ENCODE measurements at places on chromosomes 11 and 22. TPM values are rescaled to one million over a fixed set of nuclear protein-coding genes. Genes with fewer than 3 reads are reported as not detected.

- DNase-seq, result no peak
Observed at GRCh38 chr11:24623121-24623520, 126.3 kb downstream of the LUZP2 start.

DNA sequence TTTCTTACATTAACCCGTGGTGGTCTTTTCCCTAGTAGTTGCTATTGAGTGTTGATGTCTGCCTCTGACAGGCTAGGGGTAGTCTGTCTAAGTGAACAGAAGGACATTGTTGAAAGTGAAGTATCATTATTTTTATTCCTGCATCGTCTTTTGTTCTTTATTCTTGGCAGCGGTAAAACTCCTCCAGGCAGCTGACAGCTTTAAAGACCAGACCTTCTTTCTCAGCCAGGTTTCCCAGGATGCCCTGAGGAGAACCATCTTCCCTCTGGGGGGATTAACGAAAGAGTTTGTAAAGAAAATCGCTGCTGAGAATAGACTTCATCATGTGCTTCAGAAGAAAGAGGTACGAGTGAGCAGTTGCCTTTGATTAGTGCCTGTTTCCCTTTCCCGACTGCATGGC is 14.6 kb downstream of the TRMU start:
- no peak for DNase-seq

- no peak for DNase-seq
Observed at GRCh38 chr11:121478895-121479697, 26.3 kb upstream of the SORL1-AS1 start.

- no peak for DNase-seq
Observed at GRCh38 chr11:70134490-70134889, 56.4 kb downstream of the ANO1 start.

DNA sequence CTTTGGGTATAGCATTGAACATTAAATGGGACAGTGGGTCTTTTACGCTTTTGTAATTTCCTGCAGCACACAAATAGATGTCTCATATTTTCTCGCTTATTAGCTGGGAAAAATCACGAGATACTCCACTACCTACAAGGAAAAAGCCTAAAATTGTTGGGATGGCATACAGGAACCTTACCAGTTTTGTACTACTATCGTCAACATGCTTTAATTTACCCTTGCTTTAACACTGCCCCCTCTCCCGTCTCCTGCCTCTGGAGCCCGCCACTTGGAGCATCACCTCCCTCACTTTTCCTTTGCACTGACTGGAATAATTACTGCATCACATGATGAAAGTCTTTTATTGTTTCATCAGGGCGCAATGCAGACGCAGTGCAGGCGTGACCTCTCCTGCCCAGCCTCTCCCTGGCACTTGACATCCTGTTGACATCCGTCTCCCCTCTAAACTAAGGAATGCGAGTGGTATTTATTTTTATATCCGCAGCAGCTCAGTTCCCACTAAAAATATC is 1.0 kb upstream of the FNBP4 start:
- DNase-seq, result peak; percentile 58

DNA sequence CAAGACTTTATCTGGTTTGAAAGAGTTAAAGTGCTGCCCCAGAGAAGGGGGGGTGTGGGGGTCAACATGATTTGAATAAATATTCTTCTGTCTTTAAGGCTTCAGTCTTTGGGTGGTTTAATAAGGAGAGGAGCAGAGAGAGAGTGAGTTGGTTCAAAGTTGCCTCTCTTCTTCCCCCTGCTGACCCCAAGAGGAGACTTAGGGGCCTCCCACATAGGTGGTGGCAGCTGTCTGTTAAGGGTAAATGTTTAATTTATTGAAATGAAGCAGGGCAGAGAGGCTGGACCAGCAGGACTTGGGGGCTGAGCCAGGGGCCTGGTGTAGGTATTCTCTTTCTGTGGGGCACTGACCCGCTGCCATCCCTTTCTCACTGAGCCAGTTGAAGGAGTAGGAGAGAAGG is 5.5 kb downstream of the POU2F3 start:
- no peak for DNase-seq

DNA sequence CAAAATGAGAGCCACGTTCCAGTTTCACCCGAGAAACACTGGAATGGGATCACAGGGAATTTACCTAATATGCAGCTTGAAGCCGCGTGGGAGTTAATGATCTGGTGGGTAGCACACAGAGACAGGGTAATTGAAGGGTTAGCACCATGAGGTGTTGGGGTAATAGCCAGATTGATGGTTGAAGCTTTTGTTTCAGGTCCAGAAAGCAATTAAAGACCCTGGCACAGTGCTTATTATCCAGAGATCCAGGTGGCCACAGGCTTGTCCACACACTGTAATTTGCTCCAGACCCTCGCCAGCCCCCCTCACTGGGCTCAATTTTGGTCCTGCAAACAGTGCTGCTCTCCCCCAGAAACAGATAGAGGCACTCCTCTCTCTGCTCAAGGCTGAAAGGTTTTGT is 282.5 kb upstream of the ISX start:
- no peak for DNase-seq

DNA sequence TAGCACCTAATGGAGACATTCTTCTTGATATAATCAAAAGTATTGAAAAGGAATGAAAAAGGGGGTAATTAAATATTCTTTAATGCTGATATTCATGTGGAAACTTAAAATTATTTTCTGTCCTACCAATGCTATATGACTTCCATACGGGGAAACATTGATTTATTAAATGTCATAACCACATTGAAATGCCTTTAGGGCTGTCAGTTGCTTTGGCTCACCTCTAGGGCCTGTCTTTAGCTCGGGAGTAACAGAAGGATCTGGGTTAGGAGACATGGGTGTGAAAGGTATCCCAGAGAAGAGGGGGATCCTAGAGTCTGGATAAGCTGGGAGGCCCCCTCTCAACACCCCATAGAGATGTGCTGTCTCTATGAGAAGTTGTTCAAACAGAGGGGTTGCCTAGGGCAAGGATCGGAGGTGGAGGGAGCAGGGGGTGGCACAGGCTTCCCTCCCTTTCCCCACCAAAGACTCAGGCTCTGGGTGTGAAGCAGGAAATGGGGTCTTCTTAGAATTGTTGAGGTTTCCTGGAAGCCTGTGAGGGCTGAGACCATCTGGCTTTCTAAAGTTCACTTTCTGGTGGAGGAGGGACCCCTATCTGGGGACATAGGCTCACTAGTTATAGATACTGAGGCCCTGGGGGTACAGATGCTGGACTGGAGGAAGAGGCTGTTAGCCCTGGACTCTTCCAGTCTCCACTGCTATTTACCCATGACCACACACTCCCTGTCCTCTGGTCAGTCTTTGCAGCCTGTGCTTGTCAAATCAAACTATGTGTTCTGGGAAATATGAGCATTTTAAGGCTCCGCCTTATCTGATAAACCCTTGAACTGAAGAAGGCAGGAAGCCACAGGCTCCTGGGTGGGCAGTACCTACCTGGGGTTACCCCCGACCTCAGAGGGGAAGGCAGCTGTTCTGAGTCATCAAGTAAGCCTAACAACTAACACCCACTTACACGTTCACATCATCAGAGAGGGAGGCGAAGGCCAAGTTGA is 55.8 kb upstream of the RRAS2 start:
- peak; percentile 93 for DNase-seq

GRCh38 chr11:69320756-69321741 is 27.1 kb downstream of the MYEOV start:
- no peak for DNase-seq

GRCh38 chr11:61777234-61778090 is 14.9 kb downstream of the TMEM258 start:
- DNase-seq, result peak; percentile 49

GRCh38 chr11:101915791-101916291 is 481 bp downstream of the ANGPTL5 start:
- no peak for DNase-seq

DNA sequence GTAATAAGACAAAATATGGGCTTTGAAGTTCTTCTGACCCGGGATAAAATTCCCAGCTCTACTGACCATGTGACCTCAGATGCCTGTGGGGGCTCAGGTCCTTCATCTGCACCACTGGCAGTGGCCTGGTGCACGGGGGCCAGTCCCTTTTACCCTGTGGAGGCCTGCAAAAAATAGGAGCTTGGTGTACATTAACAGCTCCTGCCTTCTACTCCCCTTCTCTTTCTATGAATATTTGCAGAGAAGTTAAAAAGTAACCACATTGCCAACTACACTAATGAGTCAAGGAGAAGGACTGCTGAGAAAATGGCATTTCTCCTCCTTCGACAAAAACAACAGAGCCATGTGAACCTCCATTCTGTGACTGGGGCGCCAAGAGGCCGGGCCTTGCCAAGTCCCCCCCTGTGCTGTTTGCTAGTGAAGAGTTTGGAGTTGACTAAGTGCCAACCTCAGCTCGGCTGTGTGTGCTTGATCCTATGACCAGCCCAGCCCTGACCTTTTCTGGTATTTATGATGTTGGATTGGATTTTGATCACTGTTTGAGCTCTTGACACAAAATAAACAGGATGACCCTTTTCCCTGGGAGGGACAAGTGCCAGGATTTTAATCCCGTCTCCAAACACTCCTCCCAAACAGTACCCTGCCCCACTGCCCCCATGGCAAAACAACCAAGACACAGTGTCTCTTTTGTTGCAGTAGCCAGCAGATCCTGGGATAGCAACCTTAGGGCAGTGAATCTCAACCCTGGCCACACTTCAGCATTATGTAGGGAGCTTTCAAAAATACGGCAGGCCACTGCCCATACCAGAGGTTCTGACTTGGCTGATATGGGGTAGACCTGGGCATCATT is 380.1 kb downstream of the LARGE1 start:
- no peak for DNase-seq

GRCh38 chr11:133945087-133945974 is 11.4 kb downstream of the IGSF9B start:
- DNase-seq, result peak; percentile 89

DNA sequence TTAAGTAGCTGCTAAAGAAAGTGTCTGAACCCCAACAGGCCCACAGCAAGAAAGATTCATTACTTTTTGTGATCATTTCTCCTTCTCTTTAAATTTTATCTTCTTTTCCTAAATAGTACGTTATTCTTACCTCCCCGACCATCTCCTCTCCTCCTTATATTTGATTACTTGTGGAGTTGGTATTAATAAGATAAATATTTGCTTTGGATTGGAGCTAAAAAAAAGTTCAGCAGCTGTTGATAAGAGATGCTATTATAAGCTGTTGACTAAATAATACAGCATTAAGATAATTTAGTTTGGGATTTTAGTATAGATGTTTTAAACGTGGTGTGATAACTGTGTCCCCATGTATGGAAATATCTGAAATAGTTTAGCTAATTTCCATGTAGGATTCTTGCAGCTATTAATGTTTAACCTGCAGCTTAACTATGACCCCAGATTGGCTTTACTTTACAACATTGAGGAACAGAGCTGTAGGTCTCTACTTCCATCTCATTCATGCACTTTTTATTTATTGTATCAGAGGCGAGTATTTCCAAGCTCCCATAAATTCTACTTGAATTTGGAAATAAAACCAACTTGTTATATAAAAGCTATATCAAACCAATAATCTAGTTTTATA is 37.8 kb downstream of the ZNF143 start:
- no peak for DNase-seq

GRCh38 chr22:25494774-25495173 is 69.7 kb upstream of the GRK3 start:
- DNase-seq, result no peak

- DNase-seq, result no peak
Observed at GRCh38 chr22:20024650-20025397, 3.9 kb downstream of the TANGO2 start.

GRCh38 chr22:42419243-42419881 is 12.8 kb downstream of the NFAM1 start:
- DNase-seq, result no peak

DNA sequence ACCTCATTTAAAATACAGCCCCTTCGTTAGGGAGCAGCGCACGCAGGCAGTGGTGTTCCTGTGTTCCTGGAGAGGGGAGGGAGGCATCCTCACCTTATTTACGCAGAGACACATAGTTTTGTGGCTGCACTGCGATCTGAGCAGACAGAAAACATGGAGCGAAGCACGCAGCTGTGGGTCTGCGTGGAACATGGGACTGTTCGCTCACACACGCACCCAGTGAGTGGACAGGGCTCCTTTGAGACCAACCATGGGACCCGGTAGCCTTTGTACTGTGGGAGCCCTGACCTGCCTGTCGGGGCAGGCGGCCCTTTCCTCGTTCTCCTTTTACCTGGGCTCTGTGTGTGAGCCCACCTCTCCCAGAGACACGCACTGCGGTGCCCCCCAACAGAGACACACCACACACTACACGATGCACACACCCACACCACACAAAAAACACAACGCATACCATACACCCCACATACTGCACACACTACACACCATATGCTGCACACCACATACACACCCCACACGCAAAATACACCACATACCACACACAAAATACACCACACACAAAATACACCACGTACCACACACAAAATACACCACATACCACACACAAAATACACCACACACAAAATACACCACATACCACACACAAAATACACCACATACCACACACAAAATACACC is 1245.7 kb downstream of the BRD1 start:
- no peak for DNase-seq

DNA sequence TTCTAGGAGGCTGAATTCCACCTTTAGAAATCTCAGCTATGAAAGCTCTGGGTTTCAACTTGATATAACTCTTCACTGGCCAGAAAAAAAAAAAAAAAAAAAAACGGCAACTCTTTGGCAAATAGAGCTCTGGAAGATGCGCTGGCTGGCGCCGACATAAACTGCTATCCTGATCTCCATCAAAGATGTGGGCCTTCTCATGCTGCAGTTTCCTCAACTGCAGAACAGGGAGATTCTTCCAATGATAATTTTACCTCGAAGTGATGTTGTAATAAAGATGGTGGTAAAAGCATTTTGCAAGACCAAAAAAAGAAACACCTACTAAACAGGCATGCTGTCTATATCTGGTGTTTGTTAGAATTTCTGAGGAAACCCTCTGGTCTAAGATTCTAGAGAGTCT is 20.3 kb downstream of the FLI1 start:
- no peak for DNase-seq

- DNase-seq, result no peak
Observed at GRCh38 chr22:42758931-42759629, 38.4 kb upstream of the A4GALT start.

OTOG gene
- total RNA-seq, result not detected

GRAP2 gene
- 25.5 TPM for total RNA-seq

SCO2 gene
- 2.1 TPM for total RNA-seq

SFI1 gene
- total RNA-seq, result 155 TPM

PLAAT5 gene
- total RNA-seq, result not detected

PSMD13 gene
- total RNA-seq, result 206 TPM

KCNE3 gene
- total RNA-seq, result not detected

OR56A3 gene
- not detected for total RNA-seq

DCPS gene
- total RNA-seq, result 34.9 TPM

WBP2NL gene
- 0.74 TPM for total RNA-seq
